ENCODE measurements at places on chromosomes 7 and 10.

DNA sequence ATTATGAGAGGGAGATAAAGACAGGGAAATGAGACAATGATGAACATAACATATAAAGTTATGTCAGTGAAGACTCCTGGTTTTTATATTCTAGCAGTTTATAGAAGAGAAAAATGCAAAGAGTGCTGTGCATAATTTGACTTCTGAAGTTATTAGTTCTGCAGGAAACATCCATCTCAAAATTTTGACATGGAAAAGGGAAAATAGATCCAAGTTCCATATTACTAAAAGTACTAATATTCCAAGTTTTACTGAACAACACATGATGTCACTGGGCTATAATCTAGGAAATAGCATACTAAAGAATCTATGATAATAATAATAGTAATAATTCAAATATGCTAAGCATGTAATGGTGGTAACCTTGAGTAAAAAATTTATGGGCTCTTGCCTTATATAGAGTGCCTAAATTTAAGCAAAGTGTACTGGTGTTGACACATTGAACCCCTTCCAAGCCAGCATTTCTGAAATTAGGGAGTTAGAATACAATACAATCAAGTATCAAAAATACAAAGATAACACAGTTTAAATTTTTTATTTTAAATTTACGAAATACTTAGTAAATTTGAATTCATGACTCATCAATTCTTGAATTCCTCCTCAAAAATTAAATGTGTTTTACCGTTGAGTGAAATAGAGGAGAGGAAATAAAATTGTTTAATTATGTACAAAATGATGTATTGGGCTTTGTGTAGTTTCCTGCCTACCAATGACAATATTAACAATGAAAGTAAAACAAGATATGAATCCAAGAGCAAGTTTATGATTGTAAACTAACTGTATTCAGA, 102.8 kb upstream of the KCND2 start:
- DNase-seq, result no peak
- no peaks in the 10 kb centered on the region for H3K36me3 ChIP-seq
- no peak overlapping the region for H3K27ac ChIP-seq
- no peaks in the 10 kb centered on the region for H3K4me1 ChIP-seq

DNA sequence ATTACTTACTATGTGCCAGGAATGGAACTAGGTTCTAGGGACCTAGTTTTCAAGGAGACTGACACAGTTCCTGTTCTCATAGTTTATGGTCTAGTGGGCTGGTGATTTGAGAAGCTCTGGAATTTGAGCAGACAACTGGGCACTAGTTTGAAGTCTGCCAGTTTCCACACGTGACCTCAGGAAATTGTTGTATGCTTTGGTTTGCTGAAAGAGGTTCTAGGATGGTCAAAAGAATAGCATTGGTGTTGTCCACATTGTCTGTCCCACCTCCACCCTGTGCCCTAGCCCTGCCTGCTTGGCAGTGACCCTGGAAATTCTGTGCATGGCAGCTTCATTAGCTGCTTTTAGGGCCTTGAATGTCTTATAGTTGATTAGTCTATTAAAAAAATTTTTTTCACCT, 28.7 kb downstream of the GBF1 start:
- H3K27me3 ChIP-seq, result no peaks in the 10 kb centered on the region
- peaks cover 37% of the 10 kb centered on the region for H3K4me1 ChIP-seq
- H3K4me3 ChIP-seq, result no peak overlapping the region
- peak overlapping the region; percentile 2 for H3K27ac ChIP-seq

GRCh38 chr10:77286531-77287508, 350.8 kb downstream of the KCNMA1 start:
- peaks cover 7% of the 10 kb centered on the region for H3K4me1 ChIP-seq
- H3K4me3 ChIP-seq, result no peak overlapping the region
- no peak overlapping the region for H3K27ac ChIP-seq
- no peaks in the 10 kb centered on the region for H3K36me3 ChIP-seq
- no peaks in the 10 kb centered on the region for H3K27me3 ChIP-seq

DNA sequence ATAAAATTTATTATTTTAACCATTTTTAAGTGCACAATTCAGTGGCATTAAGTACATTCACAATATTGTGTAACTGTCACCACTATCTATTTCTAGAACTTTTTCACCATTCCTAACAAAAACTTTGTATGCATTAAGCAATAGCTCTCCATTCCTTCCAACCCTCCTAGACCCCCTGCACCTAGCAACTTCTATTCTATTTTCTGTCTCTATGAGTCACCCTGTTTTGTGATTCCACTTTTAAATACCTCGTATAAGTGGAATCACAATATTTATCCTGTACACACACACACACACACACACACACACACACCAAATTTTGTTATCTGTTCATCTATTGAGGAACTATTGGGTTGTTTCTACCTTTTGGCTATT, 89.2 kb downstream of the ARID5B start:
- peaks cover 3% of the 10 kb centered on the region for H3K4me1 ChIP-seq
- no peaks in the 10 kb centered on the region for H3K36me3 ChIP-seq
- no peak overlapping the region for H3K27ac ChIP-seq
- no peaks in the 10 kb centered on the region for H3K27me3 ChIP-seq
- H3K4me3 ChIP-seq, result no peak overlapping the region
- DNase-seq, result no peak

- no peaks in the 10 kb centered on the region for H3K4me1 ChIP-seq
- H3K27ac ChIP-seq, result no peak overlapping the region
- no peak overlapping the region for H3K4me3 ChIP-seq
- H3K27me3 ChIP-seq, result no peaks in the 10 kb centered on the region
- no peak for DNase-seq
Measured at GRCh38 chr7:155842496-155843265, 30.4 kb upstream of the SHH start.

DNA sequence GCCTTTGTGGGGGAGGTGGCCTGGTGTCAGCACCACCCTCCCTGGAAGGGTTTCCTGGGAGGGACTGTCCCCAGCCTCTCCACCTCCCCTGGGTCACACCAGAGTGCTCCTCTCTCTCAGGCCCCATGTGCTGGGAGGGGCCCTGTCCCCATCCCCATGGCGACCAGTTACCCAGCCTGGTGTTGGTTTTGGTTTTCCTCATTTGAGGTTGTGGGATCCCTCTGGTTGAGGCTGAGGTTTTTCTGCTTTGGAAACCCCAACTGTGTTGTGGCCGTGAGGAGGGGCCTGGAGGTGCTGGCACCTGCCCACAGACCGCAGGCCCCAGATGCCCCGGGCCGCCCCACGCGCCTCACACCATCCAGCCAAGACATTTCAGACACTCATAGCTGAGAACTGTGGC, 106.3 kb downstream of the GRK5 start:
- peaks cover 76% of the 10 kb centered on the region for H3K4me1 ChIP-seq
- no peaks in the 10 kb centered on the region for H3K27me3 ChIP-seq
- H3K27ac ChIP-seq, result peak overlapping the region; percentile 90
- H3K36me3 ChIP-seq, result no peaks in the 10 kb centered on the region
- no peak overlapping the region for H3K4me3 ChIP-seq

DNA sequence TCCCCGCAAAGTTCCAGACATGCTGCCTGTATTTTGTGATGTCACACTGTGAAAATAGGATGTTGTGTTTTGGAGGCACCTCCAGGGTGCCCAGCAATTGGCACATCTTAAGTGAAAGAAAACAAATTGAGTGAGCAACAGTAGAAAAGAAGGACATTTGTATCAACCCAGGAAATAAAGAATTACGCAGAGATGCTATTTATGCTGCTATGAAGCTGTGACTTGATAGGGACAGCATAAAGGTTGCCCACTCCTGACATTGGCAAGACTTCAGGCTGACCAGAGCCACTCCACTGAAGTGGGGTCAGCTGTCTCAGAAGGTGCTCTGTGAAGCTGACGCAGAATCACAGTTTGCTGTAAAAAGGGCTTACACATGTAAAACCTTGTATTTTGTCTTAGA, 729.9 kb upstream of the GALNT17 start:
- H3K4me1 ChIP-seq, result no peaks in the 10 kb centered on the region
- DNase-seq, result no peak
- no peak overlapping the region for H3K27ac ChIP-seq
- H3K27me3 ChIP-seq, result no peaks in the 10 kb centered on the region

DNA sequence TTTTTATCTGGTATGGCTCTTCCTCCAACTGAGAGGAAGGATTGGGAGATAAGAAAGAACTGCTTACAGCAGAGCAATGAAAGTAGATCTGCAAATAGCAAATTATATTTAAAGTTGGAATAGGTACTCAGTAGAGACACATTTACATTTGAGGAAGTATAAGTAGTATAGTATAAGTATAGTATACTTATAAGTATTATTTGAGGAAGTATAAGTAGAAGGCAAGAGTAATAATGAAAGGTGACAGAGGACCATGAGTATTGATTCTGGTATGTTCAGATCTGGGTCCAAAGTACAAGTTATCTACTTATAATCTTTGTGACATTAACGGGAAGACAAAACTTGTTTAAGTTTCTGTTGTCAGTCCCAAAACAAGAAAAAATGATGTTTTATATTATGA, 527.6 kb upstream of the SORCS1 start:
- no peak overlapping the region for H3K27ac ChIP-seq
- H3K36me3 ChIP-seq, result no peaks in the 10 kb centered on the region
- H3K4me1 ChIP-seq, result no peaks in the 10 kb centered on the region
- no peaks in the 10 kb centered on the region for H3K27me3 ChIP-seq
- no peak for DNase-seq
